Kidney capillary endothelial cell (primary cell): ENCODE measurements at places on chromosomes 5 and 9.

GRCh38 chr5:81629986-81630385 is 120.9 kb downstream of the SSBP2 start:
- DNase-seq, result no peak

DNA sequence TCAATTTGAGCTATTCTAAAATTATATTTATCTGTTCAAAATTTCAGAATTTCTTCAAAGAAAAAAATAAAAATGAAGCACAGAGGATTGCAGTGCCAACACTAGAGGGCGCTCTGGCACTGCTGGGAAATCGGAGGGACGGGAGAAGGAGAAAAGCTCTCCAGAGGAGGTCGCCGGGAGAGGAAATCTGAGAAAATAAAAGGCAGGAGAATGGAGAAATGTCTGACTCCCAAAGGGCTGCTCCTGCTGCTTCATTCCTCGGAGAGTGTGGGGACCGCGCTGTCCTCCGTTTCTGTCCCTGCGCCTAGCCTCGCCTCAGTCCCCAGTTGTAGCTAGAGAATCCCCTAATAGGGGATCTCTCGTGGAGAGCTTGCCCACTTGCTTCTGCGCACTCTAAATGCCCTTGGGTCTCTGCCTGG is 40.0 kb upstream of the ARSB start:
- peak; percentile 44 for DNase-seq

GRCh38 chr9:89993678-89994630 is 389.1 kb downstream of the GADD45G start:
- no peak for DNase-seq

DNA sequence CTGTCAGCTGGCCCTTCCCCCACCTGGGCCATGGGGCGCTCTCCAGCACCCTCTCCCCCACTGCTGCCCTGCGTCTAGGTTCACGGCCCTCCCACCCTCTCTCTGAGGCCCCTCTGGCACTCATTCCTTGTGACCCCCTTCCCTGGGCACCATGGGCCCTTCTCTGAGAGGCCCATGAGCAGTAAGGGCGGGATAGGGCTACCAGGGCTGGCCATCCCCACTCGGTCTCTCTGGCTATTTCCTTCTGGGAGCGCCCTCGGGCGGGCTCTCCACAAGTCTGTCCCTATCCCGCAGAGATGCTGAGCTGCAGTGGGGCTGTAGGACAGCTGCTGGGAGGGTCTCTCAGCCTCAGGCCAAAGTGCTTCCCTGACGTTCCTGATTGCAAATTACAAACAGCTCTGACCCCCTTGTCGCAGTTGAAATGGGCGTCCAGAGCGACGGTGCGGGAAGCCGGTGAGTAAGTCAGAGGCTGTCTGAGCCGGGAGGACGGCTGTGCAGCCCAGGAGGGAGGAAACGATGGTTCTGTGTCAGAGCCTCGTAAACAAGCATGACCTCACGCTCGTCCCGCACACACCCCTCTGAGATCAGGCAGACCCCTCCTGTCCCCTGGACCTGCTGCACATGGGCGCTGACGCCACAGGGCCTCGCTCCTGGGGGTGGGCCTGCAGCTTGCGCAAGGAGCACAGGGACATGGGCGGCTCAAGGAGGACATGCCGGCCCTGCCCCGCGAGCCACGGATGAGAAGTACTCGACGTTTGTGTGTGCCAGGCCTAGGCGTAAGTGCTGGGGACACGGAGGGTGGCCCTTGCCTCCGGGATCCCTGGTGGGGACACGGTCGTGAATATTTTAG is 36.3 kb upstream of the GFPT2 start:
- DNase-seq, result peak; percentile 7

DNA sequence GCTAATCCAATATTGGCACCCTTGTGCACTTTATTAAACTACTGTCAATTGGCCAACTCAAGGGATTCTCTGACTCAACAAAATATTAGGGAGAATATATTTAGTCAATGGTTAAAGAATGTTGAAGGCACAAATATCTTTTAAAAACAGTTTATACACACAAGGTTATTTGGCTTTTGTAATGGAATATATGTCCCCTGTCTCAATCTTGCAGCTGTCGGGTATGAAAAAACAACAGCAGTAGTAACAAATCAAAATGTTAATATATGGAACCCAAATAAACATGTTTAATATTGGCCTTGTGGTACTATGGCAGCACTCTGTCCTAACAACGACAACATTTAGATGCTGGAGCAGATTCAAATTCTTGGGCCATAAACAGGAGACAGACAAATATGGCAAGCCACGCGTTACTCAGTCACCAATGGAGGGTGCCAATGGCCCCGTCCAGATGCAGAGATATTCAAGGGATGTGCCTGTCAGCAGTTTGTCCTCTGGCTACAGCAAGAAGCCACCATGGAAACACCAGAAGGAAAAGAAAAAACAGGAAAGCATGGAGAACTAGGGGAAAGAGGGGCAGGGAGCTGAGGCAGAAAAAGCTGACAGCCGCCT is 342.0 kb downstream of the NDUFS4 start:
- no peak for DNase-seq

- no peak for DNase-seq
Measured at GRCh38 chr5:157819502-157820115, 39.3 kb downstream of the CLINT1 start.

GRCh38 chr5:2658881-2659470 is 92.5 kb downstream of the IRX2 start:
- no peak for DNase-seq

- no peak for DNase-seq
Measured at GRCh38 chr5:88279584-88279983, 10.9 kb upstream of the TMEM161B start.

DNA sequence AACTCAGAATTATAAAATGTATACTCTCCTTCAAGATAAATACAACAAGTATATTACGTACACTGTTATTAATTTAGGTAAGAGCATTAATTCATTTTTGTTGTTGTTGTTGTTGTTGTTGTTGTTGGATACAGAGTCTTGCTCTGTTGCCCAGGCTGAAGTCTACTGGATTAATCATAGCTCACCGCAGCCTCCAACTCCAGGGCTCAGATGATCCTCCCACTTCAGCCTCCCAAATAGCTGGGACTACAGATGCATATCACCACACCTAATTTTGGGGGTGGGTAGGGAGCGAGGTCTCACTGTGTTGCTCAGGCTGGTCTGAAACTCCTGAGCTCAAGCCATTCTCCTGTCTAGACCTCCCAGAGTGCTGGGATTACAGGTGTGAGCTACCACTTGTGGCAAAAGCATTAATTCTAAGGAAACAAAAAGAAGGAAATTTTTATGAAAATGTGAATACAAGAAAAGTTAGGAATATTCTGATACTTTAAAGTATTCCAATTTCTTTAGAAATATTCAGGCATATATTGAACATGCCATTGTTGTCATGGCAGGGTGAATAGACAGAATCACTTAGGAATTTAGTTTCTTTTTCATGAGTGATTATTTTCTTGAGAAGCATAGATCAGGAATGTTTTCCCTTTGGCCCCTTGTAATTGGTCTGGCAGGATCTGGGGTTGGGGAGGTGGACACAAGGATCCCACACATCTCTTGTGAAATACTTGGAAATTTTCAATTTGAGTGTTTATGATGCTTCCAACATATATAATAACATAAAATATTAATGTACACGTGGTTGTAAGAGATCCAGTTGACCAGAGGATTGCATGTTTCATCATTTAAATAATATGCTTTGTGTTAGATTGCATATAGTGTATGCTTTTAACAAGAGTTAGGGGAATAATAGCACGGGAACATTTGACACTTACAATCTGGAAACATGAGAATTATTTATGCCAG is 263.6 kb downstream of the FANCC start:
- no peak for DNase-seq

DNA sequence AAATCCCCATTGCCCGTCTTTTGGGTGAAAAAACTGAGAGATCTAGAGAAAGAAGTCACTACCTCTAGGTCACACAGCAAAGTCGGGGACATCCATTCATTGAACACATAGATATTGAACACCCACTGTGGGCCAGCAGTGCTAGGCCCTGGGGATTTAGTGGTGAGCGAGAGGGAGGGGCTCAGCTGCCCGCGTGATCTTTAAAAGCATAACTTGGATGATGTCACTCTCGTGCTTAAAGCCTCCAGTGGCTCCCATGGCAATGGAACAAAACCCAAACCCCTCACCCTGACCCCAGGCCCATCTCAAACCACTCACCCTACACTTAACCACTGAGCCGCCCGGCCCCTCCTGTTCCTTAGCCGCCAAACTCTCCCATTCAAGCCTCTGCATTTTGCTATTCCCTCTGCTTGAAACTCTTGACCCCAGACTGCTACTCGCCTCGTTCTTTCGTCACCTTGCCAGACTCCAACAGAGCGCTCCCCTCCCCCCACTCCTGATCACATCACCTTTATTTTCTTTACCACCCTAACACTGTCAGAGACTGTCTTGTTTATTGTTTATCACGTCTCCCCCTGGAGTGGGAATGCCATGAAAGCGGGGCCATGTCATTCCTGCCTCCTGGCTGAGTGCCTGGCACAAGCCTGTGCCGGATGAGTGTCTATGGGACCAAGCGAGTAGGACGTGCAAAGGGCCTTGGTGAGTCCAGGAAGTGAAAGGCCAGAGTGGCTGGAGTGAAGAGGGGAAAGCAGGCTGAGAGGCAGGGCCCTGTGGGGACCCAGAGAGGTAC is 710 bp upstream of the PIP5KL1 start:
- peak; percentile 65 for DNase-seq

DNA sequence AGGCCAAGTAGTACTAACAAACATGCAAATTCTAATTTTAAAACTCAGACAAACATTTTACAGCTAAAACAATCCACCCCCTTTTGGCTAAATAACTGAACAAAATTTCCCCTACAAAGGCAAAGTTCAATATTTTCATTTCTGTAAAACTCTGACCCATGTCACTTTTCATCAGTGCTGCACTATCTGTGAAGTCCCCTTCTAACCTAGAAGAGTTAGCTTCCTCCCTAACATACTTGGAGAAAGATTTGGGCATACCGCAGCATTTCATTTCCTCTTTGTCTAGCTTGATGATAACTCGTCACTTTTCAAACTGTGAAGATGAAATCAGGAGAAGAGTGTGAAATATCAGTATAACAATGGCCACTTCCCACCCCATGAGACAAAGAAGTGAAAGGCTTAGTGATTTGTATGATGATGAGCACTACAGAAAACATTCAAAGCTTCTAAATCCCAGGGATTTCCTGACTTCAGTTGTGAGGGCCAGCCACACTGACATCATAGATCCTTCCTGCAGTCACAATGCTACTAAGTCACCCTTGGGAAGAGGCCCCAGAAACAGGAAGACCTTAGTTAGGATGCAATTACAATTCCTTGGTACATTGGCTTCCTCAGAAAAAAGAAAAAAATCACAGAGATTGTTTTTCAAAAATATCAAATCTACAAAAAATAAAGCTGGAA is at the start of gene FAM81B:
TSS of gene FAM81B (plus strand) at position 555 of the 681 bp plus-strand sequence. CDS start at position 579, 24 bp downstream.
- peak; percentile 91 for DNase-seq

- DNase-seq, result no peak
Measured at GRCh38 chr9:92965759-92966517, 18.6 kb downstream of the FGD3 start.

- DNase-seq, result peak; percentile 57
Measured at GRCh38 chr9:21317956-21318923, 13.1 kb upstream of the IFNA5 start.

DNA sequence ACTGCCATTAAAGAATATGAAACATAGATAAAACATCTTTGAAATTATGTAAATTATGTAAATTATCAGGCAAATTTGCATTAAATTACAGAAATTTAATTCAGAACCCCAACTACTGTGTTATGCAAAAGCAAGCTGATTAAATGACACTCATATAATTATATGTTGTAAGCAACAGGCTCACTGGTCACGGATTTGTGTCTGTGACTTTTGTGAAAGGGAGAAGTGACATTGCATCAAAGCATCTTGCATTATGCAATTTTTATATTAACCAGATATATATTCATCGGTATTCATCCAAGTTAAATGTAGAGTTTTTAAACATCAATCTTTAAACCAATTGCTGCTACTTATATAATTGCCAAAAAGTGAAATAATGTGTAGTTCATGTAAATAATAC is 13.0 kb upstream of the GLIPR2 start:
- DNase-seq, result no peak

GRCh38 chr5:20230010-20230409 is 242.0 kb upstream of the CDH18 start:
- DNase-seq, result no peak

DNA sequence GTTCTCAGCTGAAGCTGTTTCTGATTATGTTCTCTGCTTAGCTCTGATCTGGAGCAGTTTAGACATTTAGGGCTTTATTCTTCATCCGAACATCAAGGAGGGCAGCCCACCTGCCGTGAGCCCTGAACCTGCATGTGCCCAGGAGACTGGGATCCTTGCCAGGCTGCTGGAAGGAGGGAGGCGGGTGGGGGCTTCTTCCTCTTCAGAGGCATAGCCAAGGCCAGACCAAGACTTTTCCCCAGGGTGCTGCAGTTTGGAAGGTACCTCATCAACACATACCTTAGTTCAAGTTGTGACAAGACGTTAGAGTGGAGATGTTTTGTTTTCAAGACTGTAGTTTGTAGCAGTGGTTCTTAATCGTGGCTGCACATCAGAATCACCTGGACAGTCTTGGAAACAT is 64.9 kb downstream of the RALGPS1 start:
- no peak for DNase-seq

GRCh38 chr5:133861161-133861737 is 107.2 kb downstream of the C5orf15 start:
- DNase-seq, result no peak

DNA sequence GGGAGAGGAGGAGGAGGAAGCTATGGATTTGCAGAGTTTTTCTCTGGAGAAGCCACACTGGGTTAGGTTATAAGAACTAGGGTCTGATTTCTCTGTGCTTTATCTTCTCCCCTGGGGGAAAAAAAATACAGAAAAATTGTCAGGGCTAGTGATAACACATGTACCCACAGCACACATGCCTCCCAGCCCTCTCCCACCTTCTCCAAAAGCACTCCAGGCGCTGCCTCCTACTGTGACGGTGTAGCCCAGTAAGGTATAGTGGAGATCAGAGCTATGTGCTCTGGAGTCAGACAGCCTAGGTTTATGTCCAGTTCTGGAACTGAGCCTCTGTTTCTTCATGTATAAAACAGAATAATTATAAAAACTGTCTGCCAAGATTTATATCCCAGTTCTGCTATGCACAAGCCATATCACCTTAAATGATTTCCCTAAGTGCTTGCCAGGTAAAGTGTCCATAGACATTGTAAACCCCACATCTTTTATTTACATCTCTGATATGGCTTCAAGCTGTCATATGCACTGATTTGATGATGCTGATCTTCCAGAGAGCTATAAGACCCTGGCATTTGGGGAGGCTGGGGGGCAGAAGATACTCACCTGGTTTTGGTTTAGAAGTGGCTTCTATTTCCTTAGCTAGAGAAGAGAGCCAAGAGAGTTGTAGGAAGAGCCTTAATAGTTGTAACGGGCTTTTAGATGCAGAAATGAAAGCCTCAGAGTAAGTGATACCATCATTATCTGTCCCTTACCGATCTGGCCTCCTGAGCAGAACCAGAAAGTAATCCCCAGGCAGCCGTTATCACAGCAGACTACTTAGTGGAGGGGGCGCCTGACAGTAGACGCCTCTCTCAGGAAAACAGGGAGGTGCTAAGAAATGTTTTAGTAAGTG is 7.6 kb downstream of the SLC1A3 start:
- DNase-seq, result no peak

DNA sequence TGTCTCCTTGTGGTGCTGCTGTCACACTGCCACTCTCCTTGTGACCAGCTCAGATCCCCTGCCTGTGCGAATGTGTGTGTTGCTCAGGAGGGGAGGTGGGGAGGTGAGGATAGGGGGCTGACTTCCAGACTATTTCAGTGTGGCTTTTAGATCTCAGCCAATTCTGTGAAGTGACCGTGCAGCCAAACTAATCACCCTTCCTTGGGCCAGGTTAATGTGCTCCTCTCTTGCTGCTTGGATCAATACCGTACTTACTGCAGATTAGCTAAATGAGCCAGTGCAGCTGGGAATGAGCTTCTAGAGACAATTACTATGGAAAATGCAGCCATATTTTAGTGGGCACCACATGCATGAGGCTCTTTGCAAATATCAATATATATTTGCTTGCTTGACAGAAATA is 206.0 kb downstream of the MELK start:
- no peak for DNase-seq
